T-helper 1 cell (primary cell): ENCODE measurements at places on chromosomes 13 and 19.

DNA sequence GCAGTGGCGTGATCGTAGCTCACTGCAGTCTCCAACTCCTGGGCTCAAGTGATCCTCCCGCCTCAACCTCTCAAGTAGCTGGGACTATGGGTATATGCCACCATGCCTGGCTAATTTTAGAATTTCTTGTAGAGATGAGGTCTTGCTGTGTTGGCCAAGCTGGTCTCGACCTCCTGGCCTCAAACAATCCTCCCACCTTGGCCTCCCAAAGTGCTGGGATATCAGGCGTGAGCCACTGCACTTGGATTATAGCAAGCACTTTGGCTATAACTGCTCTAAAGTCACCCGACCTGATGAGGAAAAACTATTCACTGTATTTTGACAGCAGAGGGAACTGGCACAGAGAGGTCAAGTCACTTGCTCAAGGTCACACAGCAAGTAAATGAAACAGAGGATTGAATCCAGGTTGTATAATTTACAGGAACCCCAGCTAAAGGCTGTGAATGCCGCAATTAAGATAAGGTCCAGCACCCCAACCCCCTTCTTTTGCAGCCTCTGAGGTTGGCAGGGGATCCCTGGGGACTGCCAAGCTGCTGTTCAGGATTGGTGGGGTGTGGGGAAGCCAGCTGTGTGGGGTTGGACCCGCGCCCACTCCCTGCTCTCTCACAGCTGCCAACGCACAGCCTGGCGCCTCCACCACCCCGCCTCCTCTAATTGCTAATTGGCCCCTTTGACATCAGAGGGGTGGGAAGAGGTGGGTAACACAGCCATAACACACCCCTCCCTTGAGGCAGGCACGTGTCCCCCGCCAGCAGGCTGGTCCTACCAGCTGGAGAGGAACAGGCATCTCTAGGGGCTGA is 6.0 kb downstream of the TMIGD2 start:
- no peak for DNase-seq

- DNase-seq: no peak
Measured at GRCh38 chr19:33376423-33376822, 2.9 kb downstream of the CEBPG start.

- peak; percentile 51 for DNase-seq
Measured at GRCh38 chr13:48492470-48493065, 40.3 kb downstream of the RCBTB2 start.

- no peak for DNase-seq
Measured at GRCh38 chr13:58165617-58166016, 534.1 kb downstream of the PCDH17 start.

GRCh38 chr13:112877976-112878955 is 90.7 kb upstream of the MCF2L start:
- DNase-seq: no peak

DNA sequence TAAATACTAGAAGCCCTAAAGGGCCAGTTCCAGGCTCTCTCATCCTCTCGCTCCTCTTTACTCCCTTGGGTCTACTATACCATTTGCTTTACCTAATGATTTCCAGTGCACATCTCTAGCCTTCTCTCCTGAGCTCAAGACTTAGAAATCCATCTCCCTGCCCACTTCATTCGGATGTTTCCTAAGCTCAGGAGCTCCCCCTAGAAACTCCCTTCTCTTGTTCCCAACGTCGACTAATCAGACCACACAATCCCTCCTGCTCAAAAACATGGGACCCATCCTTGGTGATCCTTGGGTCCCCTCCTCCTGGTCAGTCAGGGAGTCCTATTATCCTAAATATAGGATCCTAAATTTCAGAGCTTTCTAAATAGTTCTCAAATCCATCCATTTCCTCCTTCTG is 21.1 kb upstream of the STK24 start:
- DNase-seq: no peak

GRCh38 chr19:34408411-34408810 is 4.2 kb downstream of the PDCD2L start:
- DNase-seq: no peak

GRCh38 chr19:50759886-50760285 is 10.4 kb upstream of the GPR32 start:
- DNase-seq: no peak

GRCh38 chr13:110421061-110421460 is 114.0 kb downstream of the COL4A2 start:
- DNase-seq: no peak

DNA sequence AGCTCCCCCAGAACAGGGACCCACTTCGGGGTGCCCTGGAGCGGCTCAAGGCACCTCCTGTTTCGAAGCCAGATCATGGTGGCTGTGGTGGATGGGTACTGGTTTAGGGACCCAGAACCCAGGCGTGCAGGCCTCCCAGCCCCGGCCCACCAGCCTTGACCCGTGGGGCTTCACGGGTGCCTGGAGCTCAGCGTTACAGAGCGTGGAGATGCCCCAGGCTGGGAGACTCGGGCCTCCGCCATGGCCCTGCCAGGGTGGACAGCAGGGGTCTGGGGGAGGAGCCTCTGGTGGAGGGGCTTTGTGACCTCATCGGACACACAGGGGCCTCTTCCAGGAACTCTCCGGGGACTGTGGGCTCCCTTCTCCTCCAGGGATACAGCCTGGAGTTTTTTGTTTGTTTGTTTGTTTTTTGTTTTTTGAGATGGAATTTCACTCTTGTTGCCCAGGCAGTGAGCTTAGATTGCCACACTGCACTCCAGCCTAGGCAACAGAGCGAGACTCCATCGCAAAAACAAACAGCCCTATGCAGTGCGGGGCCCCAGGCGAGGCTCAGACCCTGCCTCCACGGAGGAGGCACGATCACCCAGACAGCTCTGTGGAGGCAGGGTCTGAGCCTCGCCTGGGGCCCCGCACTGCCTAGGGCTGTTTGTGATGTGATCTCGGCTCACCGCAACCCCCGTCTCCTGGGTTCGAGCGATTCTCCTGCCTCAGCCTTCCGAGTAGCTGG is at the start of gene GARIN5B:
TSS of gene GARIN5B (minus strand) at position 271 of the 727 bp plus-strand sequence. CDS start at position 77, 194 bp downstream.
- DNase-seq: no peak

DNA sequence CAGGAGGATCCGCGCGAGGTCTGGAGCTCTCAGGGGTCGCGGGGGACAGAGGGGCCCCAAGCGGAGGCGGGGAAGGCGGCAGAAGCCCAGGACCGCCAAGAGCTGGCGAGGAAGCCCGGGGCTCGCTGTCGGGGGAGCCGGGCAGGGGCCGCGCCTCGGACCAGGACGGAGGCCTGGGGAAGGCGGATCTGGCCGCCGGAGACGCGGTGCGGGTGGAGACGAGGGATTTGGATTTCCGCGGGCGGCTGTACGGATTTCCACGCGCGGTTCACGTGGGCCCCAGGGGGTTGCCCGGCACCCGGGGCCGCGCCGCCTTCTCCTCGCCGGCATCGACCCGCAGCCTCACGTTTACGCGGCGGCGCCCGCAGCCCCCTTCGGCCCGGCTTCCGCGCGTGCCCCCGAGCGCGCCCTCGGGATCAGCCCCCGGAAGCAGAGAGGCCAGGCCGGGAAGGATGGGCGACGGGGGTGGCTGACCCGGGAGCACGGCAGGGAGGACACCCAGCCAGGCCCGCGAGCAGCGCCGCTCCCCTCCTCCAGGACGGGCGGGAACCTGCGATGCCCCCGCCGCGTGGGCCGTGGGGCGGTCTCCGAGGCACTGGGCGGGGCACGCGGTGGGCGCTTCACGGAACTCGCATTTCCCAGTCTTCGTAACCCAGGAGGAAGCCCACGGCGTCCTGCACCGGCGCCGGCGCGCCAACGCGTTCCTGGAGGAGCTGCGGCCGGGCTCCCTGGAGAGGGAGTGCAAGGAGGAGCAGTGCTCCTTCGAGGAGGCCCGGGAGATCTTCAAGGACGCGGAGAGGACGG is 4.7 kb downstream of the F7 start:
- no peak for DNase-seq

DNA sequence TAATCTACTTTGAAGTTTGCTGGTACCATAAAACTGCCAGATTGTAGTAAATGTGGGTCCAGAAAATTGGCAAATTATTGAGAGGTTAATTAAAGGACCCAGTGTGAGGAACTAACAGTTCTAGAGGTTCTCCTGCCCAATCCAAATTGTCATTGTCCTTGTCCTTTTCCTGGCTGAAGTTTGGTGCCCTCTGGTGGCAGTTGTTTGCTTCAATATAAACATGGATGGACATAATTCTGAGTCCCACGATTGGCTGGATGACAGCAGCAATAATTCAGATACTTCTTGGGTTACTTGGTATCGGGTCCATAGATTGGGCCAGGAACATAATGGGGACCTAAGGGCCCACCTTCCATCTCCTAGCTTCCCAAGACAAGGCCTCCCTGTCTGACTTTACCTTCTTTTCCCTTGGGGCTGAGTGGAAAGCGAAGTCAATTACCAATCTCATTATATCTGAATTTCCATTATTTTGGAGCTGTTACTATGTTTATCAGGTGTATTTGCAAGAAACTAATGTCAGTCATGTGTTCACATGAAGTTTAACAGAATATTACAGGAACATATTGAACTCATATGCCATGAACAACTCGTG is 33.8 kb upstream of the GARRE1 start:
- DNase-seq: peak; percentile 37

- DNase-seq: no peak
Measured at GRCh38 chr19:5870986-5871394, 650 bp upstream of the FUT5 start.

DNA sequence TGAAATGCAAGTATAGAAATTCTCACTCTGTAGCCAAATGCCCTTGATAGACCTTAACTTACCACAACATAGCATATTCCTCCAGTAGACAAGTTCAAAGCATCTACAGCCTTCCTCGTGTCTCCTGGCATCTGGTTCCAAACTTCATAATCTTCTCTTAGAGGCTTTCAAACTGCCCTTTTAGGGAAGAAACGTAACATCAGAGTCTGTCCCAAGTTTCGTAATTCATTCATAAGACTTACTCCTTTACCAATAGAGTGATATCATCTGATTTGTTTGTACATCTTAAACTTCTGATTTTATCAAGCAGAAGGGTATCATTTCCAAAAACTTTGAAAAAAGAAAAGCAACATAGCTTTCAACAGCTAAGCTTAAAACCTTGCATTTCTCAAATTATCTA is 137.4 kb downstream of the SPRY2 start:
- no peak for DNase-seq

- no peak for DNase-seq
Measured at GRCh38 chr13:66559093-66559492, 671.0 kb downstream of the PCDH9 start.

- DNase-seq: no peak
Measured at GRCh38 chr19:19257836-19258588, 15.1 kb downstream of the TM6SF2 start.

DNA sequence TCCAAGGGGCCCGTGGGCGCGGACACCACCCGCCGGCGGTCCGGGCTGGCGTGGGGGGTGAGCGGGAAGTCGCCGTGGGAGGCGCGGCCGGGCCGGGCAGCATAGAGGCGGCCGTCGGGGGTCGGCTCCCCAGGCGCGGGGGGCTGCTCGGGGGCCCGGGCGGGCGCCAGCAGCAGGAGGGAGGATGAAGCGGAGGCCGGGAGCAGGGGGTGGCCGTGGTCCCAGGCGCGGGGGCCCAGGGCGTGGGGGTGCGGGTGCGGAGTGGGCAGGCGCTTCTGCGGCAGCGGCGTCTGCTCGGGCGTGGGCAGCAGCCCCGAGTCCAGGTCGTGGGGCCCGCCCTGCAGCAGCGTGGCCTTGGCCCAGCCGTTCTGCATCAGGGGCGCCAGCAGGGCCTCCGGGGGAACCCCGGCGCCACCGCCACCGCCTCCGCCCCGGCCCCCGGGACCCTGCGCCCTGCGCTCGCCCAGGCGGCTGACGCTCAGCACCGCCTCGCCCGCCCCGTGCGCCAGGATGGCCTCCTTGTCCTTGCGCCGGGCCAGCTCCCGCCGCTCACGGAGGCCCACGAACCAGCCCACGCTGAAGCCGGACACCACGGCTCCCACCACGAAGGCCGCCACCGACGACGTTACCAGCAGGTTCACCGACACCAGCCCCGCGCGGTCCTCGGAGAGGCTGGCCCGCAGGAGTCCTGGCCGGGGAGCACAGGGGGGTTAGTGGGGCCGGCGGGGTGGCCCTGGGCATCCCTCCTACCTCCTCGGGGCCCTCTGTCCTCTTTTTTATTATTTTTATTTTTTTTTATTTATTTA is 4.2 kb upstream of the LRG1 start:
- DNase-seq: no peak

- DNase-seq: no peak
Measured at GRCh38 chr19:12825254-12826131, 8.9 kb downstream of the RTBDN start.

DNA sequence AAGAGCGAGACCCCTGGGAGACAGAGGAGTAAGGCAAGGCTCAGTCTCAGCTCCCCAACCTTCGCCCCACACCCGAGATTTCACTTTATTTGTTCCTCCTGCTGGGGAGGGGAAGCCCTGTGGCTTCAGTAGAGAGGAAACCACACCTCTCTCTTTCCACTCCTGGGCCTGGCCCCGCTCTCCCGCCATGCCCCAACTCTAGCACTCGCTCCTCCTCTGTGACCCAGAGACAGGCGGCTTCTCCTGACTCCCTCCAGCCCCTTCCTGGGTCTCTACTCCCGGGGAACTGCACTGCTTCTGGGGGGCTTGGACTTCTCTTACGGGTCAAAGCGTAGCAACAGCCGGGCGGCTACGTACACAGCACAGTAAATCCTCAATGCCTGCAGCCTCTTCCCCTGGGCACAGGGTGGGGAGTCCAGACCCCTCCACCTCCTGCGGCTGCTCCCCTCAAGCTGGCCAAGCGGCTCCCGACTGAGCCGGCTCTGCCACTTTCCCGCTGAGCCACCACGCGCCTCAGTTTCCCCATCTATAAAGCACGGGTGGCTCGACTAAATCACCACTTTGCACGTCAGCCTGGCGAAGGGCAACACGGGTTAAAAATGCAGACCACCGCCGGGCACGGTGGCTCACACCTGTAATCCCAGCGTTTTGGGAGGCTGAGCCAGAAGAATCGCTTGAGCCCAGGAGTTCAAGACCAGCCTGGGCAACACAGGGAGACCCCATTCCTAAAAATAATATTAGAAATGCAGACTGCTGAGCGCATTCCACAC is 1.4 kb downstream of the RNF126 start:
- peak; percentile 60 for DNase-seq

DNA sequence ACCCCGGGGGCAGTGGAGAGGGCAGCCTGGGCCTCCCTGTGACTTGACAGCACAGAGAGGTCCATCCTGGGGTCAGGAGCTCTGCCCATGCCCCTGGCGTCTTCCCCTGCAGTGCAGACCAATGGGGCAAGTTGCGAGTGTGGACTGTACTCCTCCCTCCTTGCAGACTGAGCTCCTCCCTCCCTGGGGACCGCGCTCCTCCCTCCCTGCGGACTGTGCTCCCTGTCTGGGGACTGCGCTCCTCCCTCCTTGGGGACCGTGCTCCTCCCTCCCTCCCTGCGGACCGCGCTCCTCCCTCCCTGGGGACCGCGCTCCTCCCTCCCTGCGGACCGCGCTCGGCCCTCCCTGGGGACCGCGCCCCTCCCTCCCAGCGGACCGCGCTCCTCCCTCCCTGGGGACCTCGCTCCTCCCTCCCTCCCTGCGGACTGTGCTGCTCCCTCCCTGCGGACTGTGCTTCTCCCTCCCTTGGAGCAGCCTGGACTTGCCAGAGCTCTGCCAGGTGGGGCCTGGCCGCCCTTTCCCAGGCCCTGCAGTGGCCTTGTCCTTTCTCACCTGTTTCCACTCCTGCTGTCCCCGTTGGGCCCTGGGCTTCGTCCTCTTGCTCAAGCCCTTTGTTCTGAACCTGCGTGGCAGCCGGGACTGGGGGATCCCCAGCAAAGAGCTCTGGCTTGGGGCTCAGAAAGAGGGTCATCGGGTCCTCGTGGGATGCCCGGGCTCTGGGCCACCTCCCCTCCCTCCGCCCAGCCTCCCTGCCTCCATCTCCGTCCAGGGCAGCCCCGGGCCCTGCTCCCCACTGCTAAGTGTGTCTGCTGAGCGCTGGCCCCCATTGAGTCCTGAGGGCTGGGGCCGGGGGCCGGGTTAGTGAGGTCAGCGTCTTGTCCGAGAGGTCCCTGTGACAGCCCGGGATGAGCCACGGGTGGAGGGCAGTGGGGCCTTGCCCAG is 6.8 kb downstream of the GAMT start:
- DNase-seq: no peak
